ENCODE measurements at places on chromosomes 2 and 18. TPM values are rescaled to one million over a fixed set of nuclear protein-coding genes. Genes with fewer than 3 reads are reported as not detected.

GRCh38 chr18:28108814-28109213 lies 68.1 kb downstream of the CDH2 start:
- DNase-seq: no peak

DNA sequence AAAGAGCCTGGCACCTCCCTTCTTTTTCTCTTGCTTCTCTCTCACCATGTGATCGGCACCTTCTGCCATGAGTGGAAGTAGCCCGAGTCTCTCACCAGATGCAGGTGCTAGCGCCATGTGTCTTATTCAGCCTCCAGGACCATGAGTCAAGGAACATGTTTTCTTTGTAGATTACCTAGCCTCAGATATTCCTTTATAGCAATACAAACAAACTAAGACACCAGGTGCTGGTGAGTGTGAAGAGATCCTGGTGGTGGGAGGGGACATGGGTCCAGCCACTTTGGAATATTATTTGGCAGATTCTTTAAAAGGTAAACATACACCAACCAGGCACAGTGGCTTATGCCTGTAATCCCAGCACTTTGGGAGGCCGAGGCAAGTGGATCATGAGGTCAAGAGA lies 5.9 kb upstream of the USP40 start:
- no peak for DNase-seq

GRCh38 chr18:62242955-62243354 lies 55.9 kb downstream of the RELCH start:
- no peak for DNase-seq

- no peak for DNase-seq
These were observed 228.6 kb upstream of the STK17B start for GRCh38 chr2:196399722-196400691.

GRCh38 chr2:113818382-113818951 lies 62.0 kb upstream of the SLC35F5 start:
- DNase-seq: peak; percentile 45

DNA sequence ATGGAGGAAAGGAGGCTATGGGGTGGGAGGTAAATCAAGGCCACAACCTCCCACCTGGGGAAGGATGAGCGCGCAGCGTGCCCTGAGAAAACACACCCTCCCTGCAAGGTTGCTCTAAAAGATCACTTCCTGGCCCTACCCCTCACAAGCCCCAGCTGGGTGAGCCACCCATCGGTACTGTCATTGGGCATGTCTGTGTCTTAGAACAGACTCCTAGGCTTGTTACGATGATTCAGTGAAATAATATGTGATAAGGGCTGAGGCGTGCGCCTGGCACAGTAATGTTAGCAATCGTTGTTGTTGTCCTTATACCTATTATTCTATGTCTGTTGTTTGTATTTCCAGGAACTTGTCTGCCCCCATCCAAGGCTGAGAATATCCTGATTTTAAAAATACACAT lies 175.1 kb downstream of the ZFP36L2 start:
- DNase-seq: no peak

DNA sequence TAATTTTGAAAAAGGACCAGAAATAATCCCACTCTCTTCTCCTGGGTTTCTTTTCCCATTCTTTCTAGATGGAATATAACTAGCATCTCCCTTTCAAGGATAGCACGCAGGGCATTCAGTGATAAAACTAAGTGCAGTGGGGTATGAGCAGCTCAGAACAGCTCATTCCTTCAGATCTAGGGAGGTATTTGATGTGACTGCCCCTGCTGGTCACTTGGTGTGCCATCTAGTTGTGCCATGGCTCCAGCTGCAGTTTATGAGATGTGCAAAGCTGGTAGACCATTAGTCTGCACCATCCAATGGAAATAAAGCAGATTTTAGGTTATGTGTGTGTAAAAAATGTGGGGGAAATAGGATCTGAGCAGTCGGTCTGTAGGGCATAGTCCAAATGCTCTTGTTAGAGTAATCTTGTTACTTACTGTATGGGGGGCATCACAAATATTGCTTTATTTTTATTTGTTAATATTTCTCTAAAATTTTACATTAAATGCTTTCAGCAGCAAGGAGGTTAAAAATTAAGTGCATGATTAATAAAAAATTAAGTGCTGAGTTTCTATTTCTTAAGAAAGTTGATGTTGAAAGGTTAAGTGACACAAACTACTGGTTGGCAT lies 38.9 kb downstream of the CTAGE1 start:
- no peak for DNase-seq

GRCh38 chr2:7681881-7682461 lies 764.8 kb downstream of the RNF144A start:
- no peak for DNase-seq

GRCh38 chr2:166536111-166536510 lies 42.1 kb upstream of the SCN7A start:
- no peak for DNase-seq

DNA sequence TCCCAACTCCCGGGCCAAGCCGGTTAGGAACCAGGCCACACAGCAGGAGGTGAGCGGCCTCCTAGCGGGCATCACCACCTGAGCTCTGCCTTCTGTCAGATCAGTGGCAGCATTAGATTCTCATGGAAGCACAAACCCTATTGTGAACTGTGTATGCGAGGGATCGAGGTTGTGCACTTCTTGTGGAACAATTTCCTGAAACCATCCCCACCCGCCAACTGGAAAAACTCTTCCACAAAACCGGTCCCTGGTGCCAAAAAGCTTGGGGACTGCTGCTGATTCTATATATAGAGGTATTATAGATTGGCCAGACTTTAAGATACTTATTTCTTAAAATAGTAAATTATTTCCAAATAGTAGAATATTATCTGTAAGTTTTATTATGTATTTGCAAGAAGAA lies 89.4 kb downstream of the PMS1 start:
- no peak for DNase-seq

GRCh38 chr2:145287736-145288135 lies 767.8 kb upstream of the ZEB2 start:
- DNase-seq: no peak

- no peak for DNase-seq
These were observed 288.3 kb downstream of the IRS1 start for GRCh38 chr2:226511311-226511710.

GRCh38 chr18:46434629-46435028 lies 222.4 kb downstream of the LOXHD1 start:
- no peak for DNase-seq

DNA sequence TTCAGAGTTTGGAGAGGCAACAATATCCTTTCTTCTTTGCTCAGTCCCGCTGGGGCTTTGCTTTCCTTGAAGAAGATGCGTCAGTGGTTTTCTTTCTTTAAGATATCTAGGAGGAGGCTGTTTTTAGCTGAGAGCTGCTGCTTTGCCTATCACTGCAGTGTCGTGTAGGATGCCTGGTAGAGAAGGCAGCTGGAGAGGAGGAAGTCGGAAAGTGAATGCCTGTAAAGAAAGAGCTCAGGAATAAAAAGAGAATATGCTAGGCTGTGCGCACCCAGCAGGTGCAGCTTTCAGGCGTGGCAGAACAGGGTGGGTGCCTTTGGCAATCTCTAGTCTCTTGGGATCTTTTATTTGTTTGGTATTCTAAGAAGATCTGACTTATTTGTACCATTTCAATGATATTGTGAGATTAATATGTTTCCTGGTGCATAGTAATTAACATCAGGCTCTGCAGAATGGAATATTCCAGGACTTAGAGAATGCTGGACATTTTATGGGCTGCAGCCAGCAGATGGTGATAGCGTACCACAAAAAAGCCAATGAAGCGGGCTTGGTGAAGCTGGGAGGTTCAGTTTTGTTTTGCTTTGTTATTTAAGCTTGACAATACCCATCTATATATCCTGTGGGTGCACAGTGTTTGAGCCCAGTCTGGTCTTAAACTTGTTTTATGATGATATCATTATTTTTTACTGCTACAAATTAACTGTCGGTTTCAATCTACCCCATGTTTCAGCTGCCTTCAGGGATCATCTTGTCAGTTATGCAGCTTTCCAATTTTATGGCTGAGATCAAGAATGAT lies 34.9 kb downstream of the CAVIN2 start:
- DNase-seq: peak; percentile 40

DNA sequence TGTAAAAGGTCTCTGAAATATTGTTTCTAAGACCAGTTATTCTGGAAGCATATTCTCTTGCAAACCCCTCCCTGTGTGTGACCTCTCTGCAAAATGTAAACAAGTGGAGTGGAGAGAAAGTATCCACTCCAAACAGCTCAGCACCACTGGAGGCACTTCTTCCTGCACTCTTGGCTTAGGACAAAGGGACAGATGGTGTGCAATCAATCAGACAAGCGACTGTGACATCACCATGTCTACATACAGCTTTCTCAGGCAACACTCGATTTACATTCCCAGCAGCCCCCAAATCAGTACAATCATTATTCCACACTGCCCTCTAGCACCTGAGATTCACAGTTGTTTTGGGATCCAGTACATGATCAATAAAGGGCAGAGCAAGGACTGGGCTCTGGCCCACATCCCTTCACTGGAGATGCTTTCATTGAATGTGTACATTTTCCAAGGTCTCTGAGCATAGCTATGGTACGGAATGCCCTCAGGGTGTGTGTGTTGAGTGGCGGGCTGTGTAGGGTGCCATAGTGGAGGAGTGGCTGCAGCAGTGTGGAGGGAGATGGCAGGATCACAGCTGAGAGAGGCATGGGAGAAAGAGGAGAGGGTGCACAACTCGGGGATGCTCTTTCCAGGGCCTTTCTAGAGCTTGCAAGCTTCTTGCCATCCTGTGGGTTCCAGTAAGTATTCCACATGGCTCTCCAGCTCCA lies 311.8 kb upstream of the ST6GAL2 start:
- no peak for DNase-seq

GRCh38 chr2:8541223-8541622 lies 140.6 kb upstream of the ID2 start:
- DNase-seq: no peak

DNA sequence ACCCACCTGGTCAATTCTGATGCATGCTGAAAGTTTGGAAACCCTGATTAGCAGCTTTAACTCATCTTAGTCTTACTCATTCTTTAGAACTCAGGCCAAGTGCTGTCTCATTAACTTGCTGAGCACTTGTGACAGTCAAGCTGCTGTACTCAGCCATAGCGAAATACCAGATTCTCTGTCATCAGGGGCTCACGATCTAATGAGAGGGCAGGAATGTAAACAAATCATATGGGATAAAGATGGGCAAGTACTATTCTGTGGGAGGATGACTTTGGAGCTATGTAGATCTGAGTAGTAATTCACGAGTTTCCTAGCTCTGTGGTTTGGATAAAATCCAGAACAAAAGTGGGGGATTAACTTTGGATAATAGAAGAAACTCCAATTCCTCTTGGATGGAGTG lies 376.6 kb downstream of the HRH4 start:
- DNase-seq: no peak

DNA sequence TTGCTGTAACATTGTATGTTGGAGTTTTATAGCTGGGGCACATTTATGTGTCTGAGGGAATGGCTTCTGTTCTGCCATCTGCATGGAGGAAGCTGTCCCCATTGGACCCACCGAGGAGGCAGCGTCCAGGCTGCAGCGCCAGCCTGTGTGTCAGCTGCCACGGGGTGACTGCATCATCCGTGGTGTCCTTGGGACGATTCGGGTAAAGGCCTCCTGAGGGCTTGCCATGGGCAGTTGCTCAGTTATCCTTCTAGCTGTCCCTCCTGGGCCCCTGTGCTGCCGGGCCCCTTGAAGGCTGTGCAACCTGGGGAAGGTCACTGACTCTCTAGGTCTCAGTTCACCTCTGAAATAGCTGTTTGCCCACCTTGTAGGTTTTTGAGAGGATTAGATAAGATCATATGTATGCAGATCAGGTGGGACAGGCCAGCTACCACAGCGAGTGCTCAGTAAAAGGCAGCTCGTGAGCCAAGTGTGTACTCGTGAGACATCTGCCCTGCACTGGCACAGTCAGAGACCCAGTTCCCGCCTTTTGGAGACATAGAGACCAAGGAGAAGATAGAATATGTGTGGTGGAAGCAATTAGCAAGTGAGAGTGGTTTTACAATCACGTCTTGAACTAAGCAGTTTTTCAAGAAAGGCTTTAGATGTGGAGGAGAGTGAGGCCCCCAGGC lies 10.6 kb downstream of the LDLRAD4 start:
- no peak for DNase-seq

GRCh38 chr18:29157905-29158304 lies 981.0 kb upstream of the CDH2 start:
- DNase-seq: no peak

DNA sequence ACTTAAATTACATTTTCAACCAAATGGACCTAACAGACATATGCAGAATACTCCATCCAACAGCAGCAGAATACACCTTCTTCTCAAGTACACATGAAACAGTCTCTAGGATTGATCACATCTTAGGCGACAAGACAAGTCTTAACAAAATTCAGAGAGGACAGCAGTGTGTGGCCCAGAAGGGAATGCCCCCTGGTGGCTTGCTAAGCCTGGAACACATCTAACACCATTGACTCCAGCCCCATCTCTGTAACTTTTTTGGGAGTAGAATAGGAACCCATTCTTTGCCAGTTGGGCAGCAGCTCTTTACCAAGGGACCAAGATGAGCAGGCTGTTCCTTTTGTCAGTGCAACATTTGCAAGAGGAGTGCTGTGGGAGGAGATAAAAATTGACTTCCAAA lies 249.9 kb downstream of the PLCL1 start:
- peak; percentile 19 for DNase-seq

GRCh38 chr2:233938676-233939370 lies 21.6 kb downstream of the TRPM8 start:
- DNase-seq: no peak

GRCh38 chr2:160332318-160332717 lies 132.2 kb upstream of the ITGB6 start:
- DNase-seq: no peak

- DNase-seq: no peak
These were observed 314.8 kb upstream of the LRP1B start for GRCh38 chr2:142445551-142446072.

DNA sequence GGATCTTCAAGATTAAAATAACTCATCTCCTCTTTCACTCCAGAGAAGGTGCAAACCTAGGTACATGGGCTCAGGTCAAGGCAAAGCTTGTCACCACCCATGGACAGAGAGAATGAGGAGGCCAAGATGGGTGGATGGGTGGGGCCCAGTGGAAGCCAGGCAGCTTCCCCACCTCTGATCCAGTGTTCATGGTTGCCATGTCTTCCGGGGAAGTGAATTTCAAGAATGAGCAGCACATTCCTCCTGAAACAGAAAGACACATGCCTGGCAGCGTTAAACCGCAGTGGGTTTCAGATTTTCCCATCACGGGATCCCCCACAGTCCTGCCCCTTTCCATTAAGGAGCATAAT lies 301.7 kb downstream of the EIPR1 start:
- no peak for DNase-seq

GRCh38 chr18:21051620-21052019 lies 60.0 kb downstream of the ROCK1 start:
- DNase-seq: no peak

DNA sequence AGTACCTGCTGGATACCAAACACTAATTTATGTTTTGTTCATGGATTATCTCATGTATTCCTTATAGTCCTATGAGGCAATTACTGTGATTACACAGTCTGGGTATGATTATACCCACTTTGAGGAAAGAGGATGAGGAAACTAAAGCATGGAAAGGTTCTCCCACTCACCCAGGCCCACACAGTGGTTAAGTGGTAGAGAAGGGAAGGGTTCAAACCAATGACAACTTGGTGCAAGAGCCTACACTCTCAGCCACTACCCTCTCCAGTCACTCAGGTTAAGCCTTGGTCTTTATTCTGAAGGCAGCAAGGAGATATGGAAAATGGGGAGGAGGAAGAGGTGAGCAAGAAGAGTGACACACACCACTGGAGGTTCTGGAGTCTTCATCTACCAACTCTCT lies 64.5 kb upstream of the PPP1CB start:
- DNase-seq: no peak

The DOK6 gene
- total RNA-seq: 1.4 TPM

The RAB6C gene
- 0.16 TPM for total RNA-seq

The MARS2 gene
- total RNA-seq: 11.9 TPM

The SCN2A gene
- total RNA-seq: 2.2 TPM

The FAP gene
- total RNA-seq: 36.0 TPM

The ABCG8 gene
- 0.15 TPM for total RNA-seq

The LYG2 gene
- total RNA-seq: not detected

The KCNK3 gene
- total RNA-seq: 2.3 TPM

All from breast epithelium (tissue), 4 donors.